ENCODE measurements at places on chromosomes 6 and 20.
A peak's percentile ranks its signal among the peaks of the same experiment; 100 is the strongest.

DNA sequence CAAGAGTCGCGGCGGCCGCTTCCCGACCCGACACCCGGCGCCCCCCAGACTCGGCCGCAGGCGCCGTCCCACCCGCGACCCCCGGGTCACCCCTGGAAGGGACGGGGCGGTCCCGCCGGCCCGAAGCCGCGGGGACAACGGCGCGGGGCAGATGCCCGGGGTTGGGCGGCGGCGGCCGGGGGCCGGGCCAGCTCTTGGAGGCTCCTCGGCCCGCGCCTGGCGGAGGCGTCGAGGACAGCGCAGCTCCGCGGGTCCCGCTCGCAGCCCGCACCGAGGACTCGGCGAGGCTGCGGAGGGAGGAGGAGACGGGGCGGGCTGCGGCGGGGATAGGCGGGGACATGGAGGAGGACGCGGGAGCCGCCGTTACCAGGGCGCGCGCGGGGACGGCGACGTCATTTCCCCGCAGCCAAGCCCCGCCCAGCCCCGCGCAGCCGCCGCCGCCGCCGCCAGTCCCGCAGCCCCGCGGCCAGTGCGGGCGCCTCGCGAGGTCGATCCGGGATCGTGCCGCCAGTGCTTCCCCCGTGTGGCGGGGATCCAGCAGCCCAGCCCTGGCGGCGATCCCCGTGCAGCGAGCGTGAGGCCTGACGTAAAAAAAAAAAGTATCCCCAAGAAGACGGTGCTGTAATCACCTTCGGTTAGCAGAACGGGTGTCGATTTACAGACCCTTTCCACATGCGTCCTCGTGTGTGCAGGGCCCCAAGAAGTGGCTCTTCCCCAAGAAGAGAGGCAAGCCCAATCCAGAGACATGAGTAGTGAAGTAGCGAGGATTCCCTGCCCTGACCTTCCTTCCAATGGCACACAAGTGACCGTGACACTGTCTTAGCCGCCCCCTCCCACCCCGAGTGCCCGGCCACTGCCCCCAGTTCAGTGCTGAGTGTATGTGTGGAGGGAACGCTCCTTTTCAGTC, at the start of gene FAM184A:
Gene FAM184A (minus strand): TSS at position 289 of the 907 bp plus-strand sequence. CDS start 365 bp downstream, outside the sequence.
- peak; percentile 55 for DNase-seq

DNA sequence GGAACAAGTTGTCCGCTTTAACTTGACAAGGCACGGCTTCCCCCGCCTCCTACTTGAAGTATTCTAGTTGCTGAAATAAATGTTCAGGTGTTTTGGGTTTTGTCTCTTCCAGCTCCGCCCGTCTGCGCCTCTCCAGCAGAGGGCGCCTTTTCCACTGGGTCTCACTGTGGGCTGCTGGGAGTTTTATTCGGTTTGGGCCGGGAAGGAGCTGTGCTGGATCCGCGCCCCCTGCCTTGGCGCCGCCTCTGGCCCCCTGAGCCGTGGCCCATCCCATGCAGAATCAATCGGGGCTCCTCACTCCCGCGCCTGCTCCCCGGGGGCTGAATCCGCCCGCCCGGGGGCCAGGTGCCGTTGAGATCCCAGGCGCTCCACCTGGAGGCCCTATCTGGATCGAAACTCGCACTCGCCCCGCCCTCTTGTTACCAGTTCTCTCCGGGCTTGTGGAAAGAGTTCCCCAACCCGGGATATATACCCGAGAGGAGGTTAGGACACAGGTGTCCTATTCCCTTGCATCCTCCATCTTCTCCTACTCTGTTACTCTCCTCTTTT, 51.0 kb upstream of the TCF21 start:
- no peak for DNase-seq

DNA sequence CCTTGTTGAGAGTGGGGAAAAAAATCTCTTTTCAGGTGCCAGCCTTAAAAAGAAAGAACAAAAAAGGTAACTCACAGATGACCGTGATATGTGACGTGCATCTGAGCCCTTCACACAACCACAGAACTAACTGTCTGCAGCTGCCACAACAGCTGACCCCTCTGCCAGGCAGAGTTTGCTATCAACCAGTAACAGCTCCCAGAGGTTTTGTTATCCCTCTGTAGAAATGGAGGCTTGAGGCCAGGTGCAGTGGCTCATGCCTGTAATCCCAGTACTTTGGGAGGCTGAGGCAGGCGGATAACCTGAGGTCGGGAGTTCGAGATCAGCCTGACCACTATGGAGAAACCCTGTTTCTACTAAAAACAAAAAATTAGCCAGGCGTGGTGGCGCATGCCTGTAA, 42.8 kb downstream of the SLC52A3 start:
- DNase-seq: no peak

DNA sequence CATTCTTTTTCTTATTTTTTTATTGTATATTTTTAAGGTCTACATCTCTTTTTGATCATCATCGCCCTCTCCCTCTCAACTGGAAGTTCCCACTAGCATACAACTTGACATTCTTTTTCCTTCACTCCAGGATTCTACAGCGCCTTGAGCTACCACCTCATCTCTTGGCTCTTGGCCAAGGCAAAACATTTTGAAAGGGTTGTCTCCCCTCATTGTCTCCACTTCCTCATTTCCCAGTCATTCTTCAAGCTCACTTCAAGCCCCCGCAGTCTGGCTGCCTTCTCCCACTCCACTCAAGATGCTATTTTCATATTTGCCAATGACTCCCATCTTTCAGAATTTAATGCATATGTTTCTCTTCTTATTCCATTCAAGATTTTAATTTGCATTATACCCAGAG, 63.0 kb downstream of the OPN5 start:
- no peak for DNase-seq

DNA sequence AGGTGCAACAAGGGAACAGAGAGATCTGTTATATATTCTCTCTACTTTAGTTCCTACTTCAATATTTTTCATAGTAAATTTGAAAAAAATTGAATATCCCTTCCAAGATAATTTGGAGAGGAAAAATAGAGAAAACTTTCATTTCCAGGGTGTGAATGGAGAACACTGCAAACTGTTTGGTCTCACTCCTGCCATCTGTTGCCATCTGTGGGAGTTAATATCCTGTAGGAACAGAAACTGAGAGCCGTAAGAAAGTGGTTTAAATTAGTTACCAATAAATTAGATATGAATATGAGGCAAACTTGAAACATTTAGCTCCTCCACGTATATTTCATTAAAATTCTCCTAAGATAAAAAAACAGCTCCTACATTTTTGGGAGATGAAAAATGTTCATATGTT, 4.2 kb downstream of the ZNF337 start:
- no peak for DNase-seq

GRCh38 chr6:143839196-143839595, 3.9 kb upstream of the LTV1 start:
- peak; percentile 19 for DNase-seq
